ENCODE measurements at places on chromosomes 12 and 14. TPM values are rescaled to one million over a fixed set of nuclear protein-coding genes. Genes with fewer than 3 reads are reported as not detected.

Gene TMEM229B
- 27.5 TPM for polyA plus RNA-seq

Gene RHOJ
- 4.3 TPM for polyA plus RNA-seq

Gene CMKLR1
- 5.5 TPM for polyA plus RNA-seq

Gene NANOG
- not detected for polyA plus RNA-seq

Gene RPL10L
- not detected for polyA plus RNA-seq

Gene ZNF740
- 2.9 TPM for polyA plus RNA-seq

Gene RERG
- polyA plus RNA-seq = 4.9 TPM

Gene CLEC4C
- 0.07 TPM for polyA plus RNA-seq

Gene GALNT8
- 6.8 TPM for polyA plus RNA-seq

Gene NFE2
- not detected for polyA plus RNA-seq

Gene RESF1
- 34.6 TPM for polyA plus RNA-seq

DNA sequence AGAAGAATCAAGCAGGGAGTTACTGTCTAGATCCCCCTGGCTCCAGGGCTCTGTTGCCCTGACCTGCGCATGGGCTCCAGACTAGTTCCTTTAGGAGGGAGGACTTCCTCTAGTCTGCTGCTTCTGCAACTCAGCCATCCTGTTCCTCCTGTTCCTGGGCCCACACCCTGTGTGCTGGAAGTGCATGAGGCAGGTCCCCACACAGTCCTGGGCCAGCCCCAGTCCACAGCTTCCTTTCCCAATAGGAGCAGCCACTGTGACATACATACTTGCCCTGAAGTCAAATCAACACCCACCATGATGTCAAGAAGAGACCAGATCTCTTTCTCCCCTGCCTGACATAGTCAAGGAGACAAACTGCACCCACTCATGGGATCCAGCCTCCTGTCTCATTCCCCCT is 1.3 kb downstream of the SDR9C7 start:
- H3K27me3 ChIP-seq = no peaks in the 10 kb centered on the region
- H3K27ac ChIP-seq = no peak overlapping the region
- H3K4me1 ChIP-seq = no peaks in the 10 kb centered on the region
- no peak for DNase-seq
- H3K4me3 ChIP-seq = no peak overlapping the region
- H3K36me3 ChIP-seq = no peaks in the 10 kb centered on the region

DNA sequence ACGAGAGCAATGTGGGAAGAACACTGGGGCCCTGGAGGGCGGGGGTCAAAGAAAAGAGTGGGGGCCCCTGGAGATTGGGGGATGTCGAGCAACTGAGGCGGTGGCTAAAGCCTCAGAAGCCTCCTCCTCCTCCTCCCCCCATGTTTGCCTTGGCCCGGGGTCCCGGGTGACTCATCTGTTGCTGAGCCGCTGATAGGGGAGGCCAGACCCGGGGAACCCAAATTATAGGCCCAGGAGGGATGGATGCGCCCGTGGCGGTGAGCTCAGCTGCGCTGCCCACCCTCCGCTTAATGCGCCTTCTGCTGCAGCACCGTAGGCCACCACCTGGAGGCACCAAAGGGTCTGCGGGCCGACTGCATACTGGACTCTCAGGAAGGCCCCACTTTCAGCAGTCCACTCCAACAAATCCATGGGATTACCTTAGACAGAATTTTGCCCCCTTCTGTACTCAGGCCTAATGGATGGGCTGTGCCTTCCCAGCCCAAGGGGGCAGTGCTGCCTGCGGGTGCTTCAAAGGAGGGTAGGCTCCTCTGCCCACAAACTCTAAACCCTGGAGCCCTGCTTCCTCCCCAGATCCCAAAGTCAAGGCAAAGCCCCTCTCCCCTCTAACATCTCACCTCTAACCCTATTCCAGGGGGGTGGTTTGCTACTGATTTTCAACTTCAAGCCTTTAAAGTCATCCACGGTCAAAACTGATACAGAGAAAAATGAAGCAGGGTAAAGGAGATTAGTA is 2.6 kb upstream of the WNT10B start:
- H3K27me3 ChIP-seq = peaks cover 48% of the 10 kb centered on the region
- H3K36me3 ChIP-seq = no peaks in the 10 kb centered on the region
- peaks cover 3% of the 10 kb centered on the region for H3K4me1 ChIP-seq
- peak; percentile 70 for DNase-seq
- no peak overlapping the region for H3K4me3 ChIP-seq

DNA sequence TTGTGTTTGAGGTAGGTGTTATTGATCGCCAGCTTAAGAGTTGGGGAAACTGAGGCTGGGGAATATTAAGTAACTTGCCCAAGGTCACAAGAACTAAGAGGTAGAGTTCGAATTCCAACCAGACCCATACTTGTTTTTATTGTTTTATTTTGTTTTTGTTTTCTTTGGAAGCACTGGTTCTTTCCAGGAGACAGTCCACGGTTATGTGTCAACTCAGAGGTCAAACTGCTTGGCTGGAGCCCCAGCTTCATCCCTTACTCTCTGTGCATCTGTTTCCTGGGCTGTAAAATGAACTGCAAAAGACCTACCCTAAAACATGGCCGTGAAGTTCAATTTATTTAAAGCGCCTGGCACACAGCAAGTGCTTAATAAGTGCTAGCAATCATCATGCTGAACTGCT is 74.4 kb upstream of the MAP1LC3B2 start:
- H3K4me1 ChIP-seq = no peaks in the 10 kb centered on the region
- no peak for DNase-seq
- no peak overlapping the region for H3K27ac ChIP-seq
- H3K36me3 ChIP-seq = no peaks in the 10 kb centered on the region
- no peak overlapping the region for H3K4me3 ChIP-seq

GRCh38 chr14:103362780-103363179 is 22.4 kb upstream of the MARK3 start:
- no peak overlapping the region for H3K4me3 ChIP-seq
- no peaks in the 10 kb centered on the region for H3K27me3 ChIP-seq
- H3K27ac ChIP-seq = no peak overlapping the region
- no peak for DNase-seq
- no peaks in the 10 kb centered on the region for H3K4me1 ChIP-seq

GRCh38 chr14:49879646-49880204 is 13.2 kb upstream of the ARF6 start:
- peak; percentile 78 for DNase-seq
- no peaks in the 10 kb centered on the region for H3K36me3 ChIP-seq
- peak overlapping the region; percentile 6 for H3K27ac ChIP-seq
- H3K27me3 ChIP-seq = no peaks in the 10 kb centered on the region
- H3K4me1 ChIP-seq = peaks cover 32% of the 10 kb centered on the region

DNA sequence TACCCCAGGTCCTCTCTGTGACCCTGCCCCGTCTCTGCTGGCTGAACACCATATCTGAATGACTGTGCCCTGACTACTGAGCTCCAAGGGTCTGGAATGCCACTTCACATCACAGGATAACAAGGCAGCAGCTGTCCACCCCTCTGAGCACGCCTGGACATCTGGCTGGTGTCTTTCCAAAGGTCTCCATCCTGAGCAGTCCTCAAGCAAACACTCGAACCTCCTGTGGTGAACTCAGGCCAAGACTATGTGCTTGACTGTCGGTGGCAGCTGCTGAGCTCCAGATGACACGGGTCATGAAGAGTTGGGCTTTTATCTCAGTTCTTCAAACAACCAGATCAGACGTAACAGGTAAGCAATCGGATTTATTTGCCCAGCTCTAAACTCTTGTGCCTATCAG is 117.2 kb upstream of the BCL2L14 start:
- no peak for DNase-seq
- H3K4me3 ChIP-seq = no peak overlapping the region
- H3K4me1 ChIP-seq = no peaks in the 10 kb centered on the region
- peaks cover 8% of the 10 kb centered on the region for H3K27me3 ChIP-seq

DNA sequence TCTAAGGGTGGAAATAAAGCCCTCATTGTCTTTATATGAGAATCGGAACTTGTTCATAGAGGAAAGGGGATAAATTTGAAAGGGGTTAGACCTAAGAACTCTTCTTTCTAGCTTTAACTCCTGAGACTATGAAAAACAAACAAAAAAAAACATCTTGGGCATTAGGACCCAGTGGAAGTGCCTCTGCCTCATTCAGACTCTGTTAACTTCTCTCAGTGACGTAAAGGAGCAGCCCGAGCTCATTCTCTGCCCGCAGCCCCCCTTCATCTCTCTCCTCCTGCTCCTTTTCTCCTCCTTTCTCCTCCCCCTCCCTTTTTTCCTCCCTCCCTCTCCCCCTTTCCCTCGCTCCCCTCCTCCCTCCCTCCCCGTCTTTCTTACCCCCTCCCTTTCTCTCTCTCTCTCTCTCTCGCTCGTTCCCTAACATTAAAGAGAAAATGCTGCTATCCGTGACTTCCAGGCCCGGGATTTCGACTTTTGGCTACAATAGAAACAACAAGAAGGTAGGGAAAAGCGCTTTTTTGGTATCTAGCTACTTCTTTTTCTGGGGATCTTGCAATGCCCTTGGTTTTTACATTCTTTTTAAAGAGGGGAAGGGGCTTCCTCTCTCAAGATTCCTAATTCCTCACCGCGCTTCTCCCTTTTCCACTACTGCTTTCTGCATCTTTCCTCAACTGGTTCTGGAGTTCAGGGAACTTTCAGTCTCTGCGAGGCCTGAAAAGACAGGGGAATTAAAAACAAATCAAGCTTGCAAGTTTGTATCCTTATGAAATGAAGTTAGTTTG is at the start of gene RBMS2:
Gene RBMS2, plus strand, starts transcription at position 231 of the 782 bp plus-strand sequence. Its CDS starts 204 bp downstream, at position 435.
- peak within 1 kb of the TSS; percentile 54 for H3K4me3 ChIP-seq
- H3K27ac ChIP-seq = peak within 1 kb of the TSS; percentile 92
- H3K27me3 ChIP-seq = no peaks in the 10 kb centered on the region
- H3K36me3 ChIP-seq = peaks cover 5% of the 10 kb centered on the region
- peaks cover 3% of the 10 kb centered on the region for H3K4me1 ChIP-seq
- DNase-seq = peak; percentile 75

- H3K36me3 ChIP-seq = no peaks in the 10 kb centered on the region
- peaks cover 2% of the 10 kb centered on the region for H3K4me1 ChIP-seq
- H3K27me3 ChIP-seq = no peaks in the 10 kb centered on the region
- H3K4me3 ChIP-seq = no peak overlapping the region
- no peak overlapping the region for H3K27ac ChIP-seq
- no peak for DNase-seq
Observed at GRCh38 chr12:76024942-76025600, 6.5 kb downstream of the PHLDA1 start.

DNA sequence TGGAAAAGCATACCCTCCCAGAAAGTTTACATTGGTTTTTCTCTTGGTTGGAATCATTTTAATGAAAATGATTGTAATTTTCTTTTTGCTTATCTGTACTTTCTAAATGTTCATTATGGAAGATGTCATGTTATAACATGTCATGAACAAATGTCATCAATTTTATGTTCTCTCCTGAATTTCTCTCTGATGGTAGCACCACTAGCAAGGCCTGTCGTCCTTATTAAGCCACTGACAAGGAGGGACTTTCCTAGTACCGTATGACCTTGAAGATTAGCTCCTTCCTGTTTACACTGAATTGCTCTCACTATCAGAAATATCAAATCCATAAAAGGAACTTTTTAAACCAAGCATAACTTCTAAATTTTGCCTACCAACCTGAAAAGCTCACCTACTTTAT is 99.0 kb downstream of the ESR2 start:
- peaks cover 3% of the 10 kb centered on the region for H3K36me3 ChIP-seq
- peaks cover 24% of the 10 kb centered on the region for H3K4me1 ChIP-seq
- DNase-seq = peak; percentile 21
- no peak overlapping the region for H3K4me3 ChIP-seq
- H3K27me3 ChIP-seq = no peaks in the 10 kb centered on the region

- peak; percentile 61 for DNase-seq
- H3K27me3 ChIP-seq = no peaks in the 10 kb centered on the region
- no peaks in the 10 kb centered on the region for H3K36me3 ChIP-seq
- no peaks in the 10 kb centered on the region for H3K4me1 ChIP-seq
- H3K4me3 ChIP-seq = peak overlapping the region; percentile 10
Observed at GRCh38 chr12:79691511-79692248, 916 bp upstream of the PAWR start.

DNA sequence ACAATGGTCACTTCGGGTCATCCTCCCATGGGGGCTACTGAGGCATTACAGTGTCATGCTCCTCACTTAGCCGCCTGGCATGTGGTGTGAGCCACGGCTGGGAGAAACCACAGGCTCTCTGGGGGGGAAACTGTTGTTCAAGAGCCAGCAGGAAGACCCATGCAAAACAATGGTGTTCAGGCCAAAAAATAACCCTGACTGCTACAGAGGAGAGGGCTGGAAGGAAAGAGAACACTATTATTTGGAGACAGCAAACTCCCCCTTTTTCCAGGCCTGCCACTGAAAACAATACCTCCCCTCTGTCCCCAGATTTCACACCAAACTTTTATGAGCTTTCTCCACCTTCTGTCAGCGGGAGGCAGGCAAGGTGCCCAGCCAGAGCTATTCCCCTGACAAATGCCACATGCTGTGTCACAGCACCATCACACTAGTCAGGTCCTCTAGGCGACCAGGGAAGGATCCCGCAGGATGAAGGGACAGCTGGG is 83.7 kb downstream of the CHGA start:
- H3K27me3 ChIP-seq = no peaks in the 10 kb centered on the region
- H3K4me3 ChIP-seq = no peak overlapping the region
- no peak overlapping the region for H3K27ac ChIP-seq

DNA sequence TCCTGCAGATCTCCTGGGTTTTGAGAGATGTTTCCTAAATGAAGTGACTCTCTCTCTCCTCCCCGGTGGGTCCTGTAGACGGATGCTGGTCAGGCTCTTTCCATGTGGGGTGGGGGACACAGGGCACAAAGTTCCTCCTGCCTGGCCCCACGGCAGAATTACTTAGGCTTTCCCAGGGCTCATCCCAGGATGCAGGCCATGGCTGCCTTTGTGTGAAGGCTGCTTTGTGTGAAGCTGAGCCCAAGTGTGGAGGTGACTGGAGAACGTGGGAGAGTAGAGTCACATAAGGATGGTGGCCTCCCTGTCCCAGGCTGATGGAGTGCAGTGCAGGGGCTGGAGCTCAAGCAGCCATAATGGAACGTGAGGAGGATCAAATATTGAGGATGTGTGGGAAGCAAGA is 200.2 kb downstream of the ADGRD1 start:
- no peak for DNase-seq
- H3K27me3 ChIP-seq = no peaks in the 10 kb centered on the region
- H3K36me3 ChIP-seq = no peaks in the 10 kb centered on the region
- no peak overlapping the region for H3K4me3 ChIP-seq

- no peaks in the 10 kb centered on the region for H3K4me1 ChIP-seq
- DNase-seq = peak; percentile 91
- no peak overlapping the region for H3K27ac ChIP-seq
- H3K27me3 ChIP-seq = no peaks in the 10 kb centered on the region
Observed at GRCh38 chr12:48296586-48297282, 54.0 kb downstream of the ZNF641 start.

GRCh38 chr14:85534458-85535293 is 4.7 kb downstream of the FLRT2 start:
- peaks cover 20% of the 10 kb centered on the region for H3K4me1 ChIP-seq
- peak overlapping the region; percentile 58 for H3K4me3 ChIP-seq
- no peaks in the 10 kb centered on the region for H3K36me3 ChIP-seq
- peaks cover 11% of the 10 kb centered on the region for H3K27me3 ChIP-seq
- H3K27ac ChIP-seq = no peak overlapping the region
